ELF-1 (cell line): ENCODE measurements at places on chromosomes 1 and 21.

- DNase-seq, result no peak
Observed at GRCh38 chr1:72397786-72398185, 115.4 kb upstream of the NEGR1 start.

DNA sequence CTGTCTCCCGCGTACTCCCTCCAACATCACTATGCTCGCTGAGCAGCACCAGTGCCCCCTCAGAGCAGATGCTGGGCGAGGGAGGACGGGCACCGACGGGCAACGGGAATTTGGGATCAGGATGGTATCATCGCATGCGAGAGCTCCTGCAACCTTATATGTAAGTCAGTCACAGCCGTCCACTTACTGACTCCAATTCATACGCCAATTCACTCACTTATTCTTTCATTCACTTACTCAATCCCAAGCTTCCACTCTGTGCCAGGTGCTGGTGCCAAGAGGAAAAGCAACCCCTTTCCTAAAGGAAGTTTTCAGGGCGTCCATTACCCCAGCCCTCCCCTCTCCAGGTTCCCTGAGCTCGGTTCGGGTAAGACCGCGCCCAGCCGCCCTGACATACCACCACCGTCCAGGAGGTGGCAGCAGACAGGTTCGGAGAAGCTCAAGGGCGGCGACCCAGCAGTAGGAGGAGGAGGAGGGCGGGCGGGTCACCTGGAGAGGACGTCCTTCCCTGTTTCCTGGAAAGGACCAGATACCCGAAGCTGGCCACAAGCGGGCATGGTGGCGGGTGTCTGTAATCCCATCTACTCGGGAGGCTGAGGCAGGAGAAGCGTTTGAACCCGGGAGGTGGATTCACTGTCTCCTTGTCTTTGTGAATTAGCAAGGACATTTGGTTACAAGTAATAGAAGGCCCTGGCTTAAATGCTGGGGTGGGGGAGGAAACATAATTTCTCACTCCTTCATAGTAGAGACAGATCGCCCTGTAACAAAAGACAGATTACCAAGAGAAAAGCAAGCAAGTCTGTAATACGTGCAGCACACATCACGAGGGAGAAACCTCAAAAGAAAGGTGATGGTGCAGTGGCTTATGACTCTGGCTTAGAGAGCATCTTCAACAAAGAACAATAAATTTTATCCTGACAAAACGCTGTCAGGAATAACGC lies 7.6 kb upstream of the IL22RA1 start:
- DNase-seq, result peak; percentile 97

DNA sequence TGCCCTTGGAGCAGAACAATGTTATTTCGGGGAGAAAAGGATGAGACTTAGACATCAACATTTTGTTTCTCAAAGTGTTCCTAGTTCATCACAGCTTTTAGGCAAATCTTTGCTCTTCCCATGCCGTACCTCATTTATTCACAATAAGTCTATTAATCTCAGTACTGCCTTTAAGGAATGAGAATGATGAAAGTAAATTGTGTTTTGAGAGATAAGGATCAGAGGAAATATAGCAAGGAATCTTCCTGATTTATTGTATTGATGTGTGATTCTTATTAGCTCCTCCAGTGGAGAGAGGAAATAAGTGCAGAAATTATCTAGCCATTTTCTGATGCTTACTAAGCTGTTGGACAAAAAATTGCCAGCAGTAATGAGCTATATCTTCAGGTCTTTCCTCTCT lies 2.0 kb downstream of the POLR3C start:
- no peak for DNase-seq

GRCh38 chr1:165496501-165496900 lies 47.3 kb upstream of the LRRC52 start:
- DNase-seq, result peak; percentile 32
